ENCODE measurements at places on chromosomes 1 and 21. TPM values are rescaled to one million over a fixed set of nuclear protein-coding genes. Genes with fewer than 3 reads are reported as not detected.

- DNase-seq: peak; percentile 53
Observed at GRCh38 chr1:231770506-231771175, 144.1 kb downstream of the DISC1 start.

DNA sequence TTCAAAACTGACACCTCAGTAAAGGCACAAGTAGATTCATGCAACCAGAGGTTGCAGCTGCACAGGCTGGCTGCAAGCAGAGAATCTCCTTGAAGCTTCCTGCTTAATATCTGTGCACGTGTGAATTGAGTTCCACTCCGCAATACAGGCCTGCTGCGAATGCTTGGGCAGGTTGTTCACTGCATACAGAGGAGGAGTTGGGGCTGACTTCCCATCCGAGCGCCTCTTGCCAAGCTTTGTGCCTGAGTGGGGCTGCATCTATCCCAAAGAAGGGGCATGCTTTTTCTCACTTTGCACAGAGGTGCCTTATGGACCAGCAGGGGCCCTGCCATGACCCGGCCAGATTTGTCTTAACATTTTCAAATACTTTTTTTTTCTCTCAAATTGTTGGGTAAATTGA lies 17.9 kb upstream of the PADI1 start:
- no peak for DNase-seq

DNA sequence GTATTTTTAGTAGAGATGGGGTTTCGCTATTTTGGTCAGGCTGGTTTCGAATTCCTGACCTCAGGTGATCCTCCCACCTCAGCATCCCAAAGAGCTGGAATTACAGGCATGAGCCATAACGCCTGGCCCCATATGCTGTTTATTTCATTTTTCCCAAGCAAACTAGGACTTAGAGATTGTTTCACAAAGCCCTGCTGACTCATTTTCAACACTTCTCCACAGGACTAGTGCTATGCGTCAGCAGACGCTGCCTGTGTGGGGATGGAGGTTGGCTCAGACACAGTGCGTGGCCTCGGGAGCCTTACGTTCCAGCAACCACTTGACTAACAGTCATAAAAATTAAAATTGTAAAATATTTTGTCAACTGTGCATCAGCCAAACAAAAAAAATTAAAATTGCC lies 22.7 kb downstream of the PKNOX1 start:
- DNase-seq: peak; percentile 61

- no peak for DNase-seq
Observed at GRCh38 chr1:3593745-3594144, 17.6 kb downstream of the MEGF6 start.

DNA sequence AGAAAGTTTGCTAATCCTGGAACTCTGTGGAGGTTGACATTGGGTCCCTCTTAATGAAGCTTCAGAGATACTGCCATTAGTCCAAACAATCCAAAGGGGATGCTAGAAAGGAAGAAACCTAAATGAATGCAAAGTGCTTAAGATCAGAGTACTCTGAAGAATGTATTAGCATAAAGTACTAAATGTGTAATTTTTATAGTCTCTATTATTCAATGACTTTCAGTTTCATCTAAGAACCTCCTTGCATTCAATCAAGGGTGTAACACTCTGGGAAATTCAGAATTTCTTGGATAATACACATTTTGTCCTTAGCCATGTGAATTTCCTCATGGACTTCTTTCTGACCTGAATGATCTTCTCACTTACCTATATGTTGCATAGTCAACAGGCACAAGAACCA lies 1078.5 kb upstream of the ADGRL4 start:
- no peak for DNase-seq

DNA sequence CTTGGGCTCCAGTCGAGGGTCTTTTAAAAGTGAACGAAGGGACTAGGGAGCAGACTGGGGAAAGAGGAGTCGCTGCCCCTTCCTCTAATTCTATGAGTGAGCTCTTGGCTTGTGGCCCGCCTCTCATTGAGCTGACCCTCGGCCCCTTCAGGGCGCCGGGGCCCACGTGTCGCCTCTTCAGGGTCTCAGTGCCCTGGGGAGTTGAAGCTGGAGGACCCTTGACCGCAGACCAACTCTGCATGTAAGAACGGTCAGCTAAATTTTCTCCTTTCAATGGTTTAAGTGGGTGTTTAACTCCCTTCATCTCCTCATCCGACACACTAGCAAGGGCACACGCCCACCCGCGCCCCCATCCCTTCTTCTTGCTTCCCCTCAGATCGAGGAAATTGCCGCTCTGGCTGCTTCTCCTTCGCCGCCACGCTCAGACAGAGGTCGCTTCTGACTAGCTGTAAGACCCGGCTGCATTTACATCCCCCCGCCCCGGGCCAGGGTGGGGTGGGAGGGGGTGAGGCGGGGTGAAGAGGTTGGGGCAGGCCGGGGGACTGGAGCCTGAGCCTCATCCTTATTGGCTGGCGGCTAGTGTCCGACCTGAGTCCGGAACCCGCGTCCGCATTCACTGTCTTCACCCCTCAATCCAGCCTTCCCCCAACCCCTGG lies 10.9 kb downstream of the NR5A2 start:
- DNase-seq: no peak

Gene TENT5C
- 3.1 TPM for total RNA-seq

Gene OR13G1
- not detected for total RNA-seq

Gene CBR3
- total RNA-seq: 0.64 TPM

Gene USH2A
- 0.32 TPM for total RNA-seq

Gene RPS27
- total RNA-seq: 1,236 TPM

All from psoas muscle (tissue), 8 donors.